IMR-90 (cell line): ENCODE measurements at places on chromosomes 3 and 15. TPM values are rescaled to one million over a fixed set of nuclear protein-coding genes. Genes with fewer than 3 reads are reported as not detected.

- H3K4me3 ChIP-seq, result no peak overlapping the region
- H3K27me3 ChIP-seq, result peaks cover 4% of the 10 kb centered on the region
- no peak overlapping the region for H3K27ac ChIP-seq
- DNase-seq, result no peak
- H3K4me1 ChIP-seq, result no peaks in the 10 kb centered on the region
Observed at GRCh38 chr3:127518456-127519081, 72.0 kb downstream of the TPRA1 start.

- no peaks in the 10 kb centered on the region for H3K4me1 ChIP-seq
- H3K4me3 ChIP-seq, result no peak overlapping the region
- DNase-seq, result no peak
Observed at GRCh38 chr3:131223373-131224289, 157.9 kb upstream of the NUDT16 start.

DNA sequence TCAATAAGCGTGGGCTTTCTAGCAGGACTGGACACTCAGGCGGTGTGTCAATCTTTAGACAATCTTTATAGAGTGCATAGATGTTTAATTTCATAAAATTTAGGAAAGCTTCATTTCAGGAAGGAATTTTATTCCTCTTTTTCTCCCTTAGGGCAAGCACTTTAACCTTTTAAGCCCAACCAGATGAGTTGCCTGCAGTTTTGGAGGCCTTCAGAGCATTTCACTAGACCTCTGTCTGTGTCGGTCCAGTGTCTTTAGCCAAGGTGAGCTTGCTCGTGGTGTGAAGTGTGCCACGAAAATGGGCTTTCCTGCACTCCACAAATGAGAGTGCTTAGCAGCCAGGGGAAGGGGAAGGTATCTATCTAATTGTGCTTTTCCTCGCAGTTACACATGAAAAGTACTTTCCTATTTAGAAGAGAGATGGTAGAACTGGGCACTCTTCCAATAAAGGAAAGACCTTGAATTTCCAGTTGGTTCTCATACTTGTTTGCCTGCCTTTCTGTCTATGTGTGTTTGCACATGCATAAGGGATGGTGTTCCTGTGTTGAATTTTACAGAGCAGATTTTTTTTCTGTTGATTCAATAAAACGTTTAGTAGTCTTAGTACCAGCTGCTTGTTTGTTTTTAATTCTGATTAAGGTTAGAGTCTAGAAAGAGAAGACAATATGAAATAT lies 53.6 kb downstream of the FEZF2 start:
- H3K27me3 ChIP-seq, result no peaks in the 10 kb centered on the region
- no peaks in the 10 kb centered on the region for H3K4me1 ChIP-seq
- no peak for DNase-seq
- H3K36me3 ChIP-seq, result no peaks in the 10 kb centered on the region
- peak overlapping the region; percentile 78; the same call in 1 of the 2 replicates for H3K4me3 ChIP-seq
- no peak overlapping the region for H3K27ac ChIP-seq

DNA sequence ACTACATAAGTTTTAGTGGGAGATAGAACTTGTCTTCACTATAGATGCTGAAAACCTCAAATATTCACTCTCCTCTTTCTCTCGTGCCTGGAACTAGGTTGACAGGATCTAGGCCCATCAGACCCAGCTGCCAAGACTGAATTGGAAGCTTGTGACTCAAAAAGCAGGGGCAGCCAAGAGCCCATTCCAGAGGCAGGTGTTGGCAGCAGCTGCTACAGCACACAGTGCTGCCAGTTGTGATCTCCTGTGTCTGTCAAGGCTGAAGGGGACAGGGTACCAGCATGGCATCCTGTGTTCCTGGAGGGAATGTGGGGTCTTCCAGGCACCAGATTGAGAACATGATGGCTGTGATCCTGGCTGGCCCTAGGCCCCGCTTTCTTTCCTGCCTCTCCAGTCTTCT lies 92.5 kb upstream of the MB21D2 start:
- peaks cover 3% of the 10 kb centered on the region for H3K27me3 ChIP-seq
- no peaks in the 10 kb centered on the region for H3K4me1 ChIP-seq
- DNase-seq, result no peak

- no peaks in the 10 kb centered on the region for H3K36me3 ChIP-seq
- DNase-seq, result no peak
- no peak overlapping the region for H3K4me3 ChIP-seq
- H3K4me1 ChIP-seq, result no peaks in the 10 kb centered on the region
- no peaks in the 10 kb centered on the region for H3K27me3 ChIP-seq
Observed at GRCh38 chr3:118213892-118214291, 820.8 kb downstream of the IGSF11 start.

- no peaks in the 10 kb centered on the region for H3K36me3 ChIP-seq
- H3K4me3 ChIP-seq, result no peak overlapping the region
- no peak overlapping the region for H3K27ac ChIP-seq
- H3K4me1 ChIP-seq, result no peaks in the 10 kb centered on the region
- H3K27me3 ChIP-seq, result no peaks in the 10 kb centered on the region
Observed at GRCh38 chr3:132785292-132785691, 63.1 kb upstream of the NPHP3 start.

- H3K27me3 ChIP-seq, result no peaks in the 10 kb centered on the region
- H3K4me1 ChIP-seq, result 0 out of 2 replicates have a peak, but pooled peaks cover 2% of the 10 kb centered on the region
- H3K4me3 ChIP-seq, result no peak overlapping the region
- no peak for DNase-seq
Observed at GRCh38 chr15:43102187-43102586, 3.7 kb downstream of the UBR1 start.

DNA sequence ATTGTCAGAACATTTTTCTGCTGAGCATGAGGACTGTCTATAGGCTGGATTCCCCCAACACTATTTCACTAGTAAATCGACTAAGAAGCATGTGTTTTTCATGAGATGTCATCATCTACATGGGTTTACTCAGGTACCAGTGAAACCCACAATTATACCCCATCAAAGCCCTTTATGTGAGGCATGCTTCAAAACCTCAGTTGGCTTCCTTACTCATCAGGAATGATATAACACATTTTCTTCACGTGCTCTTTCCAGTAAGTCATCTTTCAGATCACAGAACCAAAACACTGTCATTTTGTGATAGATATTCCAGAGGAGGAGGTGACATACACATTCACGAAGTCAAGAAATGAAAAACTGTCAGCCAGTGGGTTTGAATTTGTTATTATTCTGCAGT lies 116.5 kb downstream of the ANO10 start:
- no peaks in the 10 kb centered on the region for H3K36me3 ChIP-seq
- H3K27me3 ChIP-seq, result no peaks in the 10 kb centered on the region
- no peak overlapping the region for H3K4me3 ChIP-seq
- no peak overlapping the region for H3K27ac ChIP-seq
- peaks cover 4% of the 10 kb centered on the region for H3K4me1 ChIP-seq

DNA sequence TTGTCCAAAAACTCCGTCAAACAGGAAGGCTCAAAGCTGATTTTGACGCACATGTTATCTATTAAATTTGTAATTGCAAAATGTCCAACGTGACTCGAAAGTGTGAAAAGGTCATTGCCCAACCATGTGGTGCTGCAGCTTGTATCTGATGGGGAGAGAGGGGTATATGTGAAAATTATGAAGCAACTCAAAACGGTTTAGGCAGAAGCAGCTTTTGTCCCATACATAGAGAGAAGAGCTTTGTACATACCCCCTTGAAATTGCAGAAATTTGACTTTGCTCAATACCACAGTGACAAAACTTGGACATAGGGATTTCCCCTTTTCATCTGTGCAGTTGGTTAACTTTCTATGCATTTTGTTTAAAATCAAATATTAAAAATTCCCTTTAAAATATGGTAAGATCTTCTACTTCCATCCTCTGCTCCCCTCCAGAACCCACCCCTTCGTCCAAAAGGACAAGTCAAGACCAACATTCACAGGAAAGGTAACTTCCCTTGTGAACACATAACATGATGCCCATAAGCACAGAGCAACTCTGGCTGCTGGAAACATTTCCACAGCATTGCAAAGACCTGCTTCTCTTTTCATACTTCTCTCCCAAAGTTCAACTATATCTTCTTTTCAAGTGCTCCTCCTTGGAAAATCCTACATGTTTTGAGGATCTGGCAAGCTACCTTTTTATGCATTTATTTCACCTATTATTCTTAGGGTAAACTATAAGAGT lies 253.7 kb upstream of the THBS1 start:
- H3K4me3 ChIP-seq, result no peak overlapping the region
- no peak overlapping the region for H3K27ac ChIP-seq
- H3K36me3 ChIP-seq, result no peaks in the 10 kb centered on the region
- H3K27me3 ChIP-seq, result no peaks in the 10 kb centered on the region
- no peaks in the 10 kb centered on the region for H3K4me1 ChIP-seq

- no peak overlapping the region for H3K4me3 ChIP-seq
- H3K27me3 ChIP-seq, result no peaks in the 10 kb centered on the region
- H3K4me1 ChIP-seq, result no peaks in the 10 kb centered on the region
- peak; percentile 65 for DNase-seq
Observed at GRCh38 chr15:75508840-75509532, 57.5 kb upstream of the SIN3A start.

GRCh38 chr15:58459560-58459959 lies 27.8 kb downstream of the LIPC start:
- no peaks in the 10 kb centered on the region for H3K27me3 ChIP-seq
- H3K27ac ChIP-seq, result no peak overlapping the region
- H3K36me3 ChIP-seq, result no peaks in the 10 kb centered on the region
- no peak for DNase-seq
- peaks cover 11% of the 10 kb centered on the region for H3K4me1 ChIP-seq

DNA sequence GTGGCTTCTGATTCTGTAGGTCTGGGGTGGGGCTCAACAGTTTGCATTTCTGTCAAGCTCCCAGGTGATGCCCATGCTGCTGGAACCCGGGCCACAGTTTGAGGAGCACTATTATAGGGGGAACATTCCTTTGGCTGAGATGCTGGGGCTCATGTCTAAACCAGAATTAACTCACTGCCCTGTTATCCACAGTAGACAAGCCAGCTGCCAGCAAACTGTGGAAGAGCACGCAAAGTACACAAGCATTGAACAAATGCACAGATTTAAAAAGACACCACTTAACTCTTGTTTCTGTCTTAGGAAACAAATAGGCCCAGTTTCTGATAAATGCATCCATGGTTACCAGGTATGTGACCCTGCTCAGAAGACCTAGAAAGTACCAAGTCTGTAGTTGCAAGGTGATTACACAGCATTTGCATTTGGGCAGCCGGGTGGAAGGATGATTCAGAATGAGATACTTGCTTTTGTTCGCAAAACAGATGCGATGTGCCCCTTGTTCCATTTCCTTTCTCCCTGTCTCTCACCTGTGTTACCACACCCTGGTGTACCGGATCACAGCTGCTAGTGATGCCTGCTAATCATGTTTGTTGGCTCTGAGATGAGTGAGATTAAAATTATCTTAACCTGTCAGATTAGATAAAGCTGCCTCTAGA lies 12.4 kb downstream of the GYG1 start:
- peak overlapping the region; percentile 26; the same call in 1 of the 2 replicates for H3K27ac ChIP-seq
- DNase-seq, result no peak
- H3K4me1 ChIP-seq, result peaks cover 13% of the 10 kb centered on the region
- H3K36me3 ChIP-seq, result peaks cover 15% of the 10 kb centered on the region
- H3K27me3 ChIP-seq, result no peaks in the 10 kb centered on the region

DNA sequence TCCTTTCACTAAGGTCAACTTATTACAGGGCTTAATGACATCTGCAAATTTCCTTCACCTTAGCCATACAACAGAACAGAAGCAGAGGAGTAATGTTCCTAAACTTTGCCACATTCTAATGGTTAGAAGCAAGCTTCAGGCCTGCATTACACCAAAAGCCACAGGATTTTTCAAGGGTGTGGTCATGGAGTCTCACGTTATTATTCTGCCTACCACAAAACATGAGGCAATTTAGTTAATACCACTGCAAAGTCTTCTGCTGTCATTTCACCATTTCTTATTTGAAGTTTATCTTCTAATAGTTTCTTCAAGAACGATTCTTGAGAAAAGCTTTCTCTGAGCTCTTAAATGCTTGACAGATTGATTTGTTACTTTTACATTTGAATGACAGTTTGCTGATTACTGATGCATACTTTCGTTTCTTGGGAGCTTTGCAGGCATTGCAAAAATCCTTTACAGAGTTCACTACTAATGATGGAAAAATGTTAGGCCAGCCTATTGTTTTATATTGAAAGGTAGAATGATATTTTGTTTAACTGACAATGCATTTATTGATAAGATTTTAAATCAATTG lies 1257.1 kb downstream of the NSUN3 start:
- no peak for DNase-seq
- no peak overlapping the region for H3K27ac ChIP-seq
- H3K27me3 ChIP-seq, result no peaks in the 10 kb centered on the region
- H3K4me1 ChIP-seq, result no peaks in the 10 kb centered on the region

- DNase-seq, result no peak
- H3K4me1 ChIP-seq, result no peaks in the 10 kb centered on the region
- H3K27ac ChIP-seq, result no peak overlapping the region
Observed at GRCh38 chr3:131772269-131773026, 262.4 kb downstream of the CPNE4 start.

The ZNF662 gene
- total RNA-seq, result 0.28 and 0.54 TPM in 2 replicates

The PIF1 gene
- total RNA-seq, result 3.9 and 5.3 TPM in 2 replicates

The GSK3B gene
- 33.2 and 39.7 TPM in 2 replicates for total RNA-seq

The TMEM45A gene
- total RNA-seq, result 13.6 and 20.8 TPM in 2 replicates

The FXR1 gene
- 182 and 242 TPM in 2 replicates for total RNA-seq

The VIPR1 gene
- not detected in 2 replicates for total RNA-seq
